Hepatocyte (in vitro differentiated cells): ENCODE measurements at places on chromosomes 7 and 10. TPM values are rescaled to one million over a fixed set of nuclear protein-coding genes. Genes with fewer than 3 reads are reported as not detected.

- peak overlapping the region; percentile 69 for H3K4me3 ChIP-seq
- no peaks in the 10 kb centered on the region for H3K36me3 ChIP-seq
- H3K27me3 ChIP-seq: no peaks in the 10 kb centered on the region
- peaks cover 17% of the 10 kb centered on the region for H3K4me1 ChIP-seq
- H3K27ac ChIP-seq: peak overlapping the region; percentile 94
These were observed 221.7 kb downstream of the PHTF2 start for GRCh38 chr7:78020136-78020873.

DNA sequence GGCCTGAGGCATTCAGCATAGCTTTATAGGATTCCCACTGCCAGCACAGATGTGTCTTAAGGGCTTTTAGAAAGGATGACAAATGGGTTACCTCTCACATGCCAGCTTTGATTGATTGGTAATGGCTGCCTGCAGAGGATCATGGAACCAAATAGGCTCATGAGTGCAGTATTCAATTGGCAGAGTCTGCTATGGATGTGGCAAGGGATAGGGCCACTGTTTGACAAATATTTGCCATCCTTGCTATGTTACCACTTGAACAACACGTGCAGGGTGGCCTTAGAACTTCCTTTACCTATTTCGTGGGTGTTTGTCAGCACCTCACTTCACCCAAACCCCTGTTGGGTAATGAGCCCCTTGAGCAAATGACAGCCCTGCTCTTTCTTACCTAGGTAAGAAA lies 139.2 kb downstream of the C10orf105 start:
- H3K36me3 ChIP-seq: no peaks in the 10 kb centered on the region
- no peak overlapping the region for H3K4me3 ChIP-seq
- no peak overlapping the region for H3K27ac ChIP-seq
- no peaks in the 10 kb centered on the region for H3K4me1 ChIP-seq
- H3K27me3 ChIP-seq: no peaks in the 10 kb centered on the region
- no peak for DNase-seq

The FAM241B gene
- 13.7 and 14.7 TPM in 2 replicates for polyA plus RNA-seq

The TAS2R5 gene
- polyA plus RNA-seq: 1.5 and 1.6 TPM in 2 replicates

GRCh38 chr10:13016426-13016825 lies 14.9 kb upstream of the CCDC3 start:
- no peaks in the 10 kb centered on the region for H3K4me1 ChIP-seq
- H3K36me3 ChIP-seq: no peaks in the 10 kb centered on the region
- H3K4me3 ChIP-seq: no peak overlapping the region
- no peak overlapping the region for H3K27ac ChIP-seq

The GNAI1 gene
- 58.7 and 61.3 TPM in 2 replicates for polyA plus RNA-seq

The FAM180A gene
- polyA plus RNA-seq: not detected in 2 replicates
